Immature natural killer cell (primary cell): ENCODE measurements at places on chromosomes 13 and 19. TPM values are rescaled to one million over a fixed set of nuclear protein-coding genes. Genes with fewer than 3 reads are reported as not detected.

- H3K36me3 ChIP-seq, result peaks cover 24% of the 10 kb centered on the region
- no peak overlapping the region for H3K4me3 ChIP-seq
- DNase-seq, result no peak
- H3K27ac ChIP-seq, result no peak overlapping the region
- no peaks in the 10 kb centered on the region for H3K4me1 ChIP-seq
Measured at GRCh38 chr13:79369226-79369625, 36.8 kb downstream of the RBM26 start.

DNA sequence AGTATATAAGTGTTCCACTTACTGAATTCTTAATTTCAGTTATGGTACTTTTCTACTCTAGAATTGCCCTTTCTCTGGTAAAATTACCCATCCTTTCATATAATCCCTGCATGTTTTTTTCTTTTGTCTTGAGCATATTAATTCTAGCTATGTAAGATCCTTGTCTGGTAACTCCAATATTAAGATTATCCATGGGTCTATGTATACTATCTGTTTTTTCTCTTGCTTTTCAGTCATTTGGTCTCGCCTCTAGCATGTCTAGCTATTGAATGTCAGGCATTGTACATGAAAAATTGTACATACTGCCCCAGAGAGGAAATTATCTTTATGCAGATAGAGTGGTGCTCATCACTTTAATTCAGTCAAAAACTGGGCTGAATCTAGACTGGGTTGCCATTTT lies 50.4 kb upstream of the CALM3 start:
- H3K4me1 ChIP-seq, result no peaks in the 10 kb centered on the region
- no peak overlapping the region for H3K4me3 ChIP-seq
- DNase-seq, result no peak
- H3K27me3 ChIP-seq, result peaks cover 7% of the 10 kb centered on the region
- H3K27ac ChIP-seq, result no peak overlapping the region

GRIK5 gene
- polyA plus RNA-seq, result not detected

GRCh38 chr13:95652821-95653220 lies 8.3 kb upstream of the DZIP1 start:
- peaks cover 2% of the 10 kb centered on the region for H3K27me3 ChIP-seq
- H3K4me3 ChIP-seq, result no peak overlapping the region
- no peak overlapping the region for H3K27ac ChIP-seq
- no peaks in the 10 kb centered on the region for H3K36me3 ChIP-seq

DNA sequence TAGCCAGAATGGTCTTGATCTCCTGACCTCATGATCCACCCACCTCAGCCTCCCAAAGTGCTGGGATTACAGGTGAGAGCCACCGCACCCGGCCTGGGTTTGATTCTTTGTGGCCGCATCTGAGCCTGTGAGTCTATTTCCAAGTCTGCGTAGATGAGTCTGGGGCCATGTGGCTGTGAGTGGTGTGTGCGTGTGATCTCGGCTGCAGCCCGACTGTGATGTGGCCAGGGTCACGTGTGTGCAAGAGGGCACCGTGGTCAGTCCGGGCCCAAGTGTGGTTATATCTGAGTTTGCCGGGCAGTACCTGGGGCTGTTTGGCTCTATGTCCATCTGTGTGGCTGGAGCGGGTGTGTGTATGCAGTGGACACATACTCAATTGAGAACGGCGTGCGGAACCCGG lies 5.4 kb downstream of the MEIS3 start:
- no peak for DNase-seq
- peaks cover 8% of the 10 kb centered on the region for H3K4me1 ChIP-seq
- H3K27me3 ChIP-seq, result peaks cover 24% of the 10 kb centered on the region
- H3K27ac ChIP-seq, result no peak overlapping the region
- H3K36me3 ChIP-seq, result no peaks in the 10 kb centered on the region

KCNN1 gene
- polyA plus RNA-seq, result not detected

GRCh38 chr13:41019578-41020347 lies 647 bp upstream of the ELF1 start:
- no peaks in the 10 kb centered on the region for H3K36me3 ChIP-seq
- no peak for DNase-seq
- peaks cover 4% of the 10 kb centered on the region for H3K27me3 ChIP-seq
- peak overlapping the region; percentile 94 for H3K4me3 ChIP-seq
- H3K4me1 ChIP-seq, result peaks cover 31% of the 10 kb centered on the region

- H3K36me3 ChIP-seq, result peaks cover 14% of the 10 kb centered on the region
- DNase-seq, result peak; percentile 47
- peaks cover 6% of the 10 kb centered on the region for H3K27me3 ChIP-seq
- no peak overlapping the region for H3K4me3 ChIP-seq
Measured at GRCh38 chr19:9431475-9431874, 3.9 kb downstream of the ZNF266 start.

PMIS2 gene
- polyA plus RNA-seq, result not detected

ZNF729 gene
- polyA plus RNA-seq, result not detected

DNA sequence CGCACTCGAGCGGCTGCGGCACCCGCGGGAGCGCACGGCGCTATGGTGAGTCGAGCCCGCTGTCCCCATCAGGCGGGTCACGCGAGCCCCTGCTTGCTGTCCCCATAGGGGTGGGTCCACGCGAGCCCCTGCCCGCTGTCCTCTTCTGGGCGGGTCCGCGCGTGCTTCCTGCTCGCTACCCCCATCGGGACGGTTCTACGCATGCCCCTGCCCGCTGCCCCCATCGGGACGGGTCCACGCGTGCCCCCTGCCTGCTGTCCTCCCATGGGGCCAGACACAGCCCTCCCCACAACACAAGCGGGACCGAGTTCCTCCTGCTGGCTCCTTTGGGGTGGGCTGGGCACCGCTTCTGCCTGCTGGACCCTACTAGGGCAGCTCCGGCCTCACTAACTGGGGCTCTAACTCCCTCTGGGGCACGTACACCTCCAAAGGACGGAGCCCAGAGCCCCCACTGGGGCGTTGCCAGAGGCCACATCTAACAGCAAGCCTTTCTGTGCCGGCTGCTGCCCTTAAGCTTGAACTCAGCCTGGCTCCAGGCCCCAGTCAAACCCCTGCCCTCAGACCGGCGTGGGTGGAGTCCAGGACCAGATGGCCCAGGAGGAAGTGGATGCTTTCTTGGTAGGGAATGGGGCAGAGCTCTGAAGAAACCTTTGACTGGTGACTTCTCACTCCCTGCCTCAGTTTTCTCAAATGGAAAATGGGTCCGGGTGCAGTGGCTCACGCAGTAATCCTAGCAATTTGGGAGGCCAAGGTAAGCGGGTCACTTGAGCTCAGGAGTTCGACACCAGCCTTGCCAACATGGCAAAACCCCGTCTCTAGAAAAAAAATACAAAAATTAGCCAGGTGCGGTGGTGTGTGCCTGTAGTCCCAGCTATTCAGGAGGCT lies 722 bp downstream of the COLGALT1 start:
- peak overlapping the region; percentile 34 for H3K27ac ChIP-seq
- H3K4me1 ChIP-seq, result peaks cover 17% of the 10 kb centered on the region
- peak overlapping the region; percentile 84 for H3K4me3 ChIP-seq
- peaks cover 2% of the 10 kb centered on the region for H3K27me3 ChIP-seq
- peaks cover 7% of the 10 kb centered on the region for H3K36me3 ChIP-seq

DNA sequence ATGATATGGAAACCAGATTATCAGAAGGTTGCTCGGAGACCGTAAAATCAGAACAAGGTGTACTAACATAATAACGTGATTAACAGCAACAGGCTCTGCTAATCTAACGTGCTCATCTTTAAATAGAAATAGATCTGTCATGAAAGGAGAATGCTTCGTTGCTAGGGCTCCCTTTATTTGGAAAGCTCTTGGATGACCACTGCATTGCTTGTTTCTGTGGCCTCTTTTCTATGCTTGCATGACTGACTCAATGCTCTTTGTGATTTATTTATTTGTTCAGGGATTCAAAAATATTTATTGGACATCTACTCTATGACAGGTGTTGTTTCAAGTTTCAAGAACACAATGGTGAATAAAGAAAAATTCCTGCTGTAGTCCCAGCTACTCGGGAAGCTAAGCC lies 22.3 kb upstream of the ZDHHC20 start:
- H3K4me1 ChIP-seq, result peaks cover 13% of the 10 kb centered on the region
- H3K36me3 ChIP-seq, result no peaks in the 10 kb centered on the region
- peaks cover 2% of the 10 kb centered on the region for H3K27me3 ChIP-seq
- DNase-seq, result no peak
- no peak overlapping the region for H3K27ac ChIP-seq

MAP4K1 gene
- polyA plus RNA-seq, result 98.1 TPM

GRCh38 chr13:99758460-99759162 lies 213.0 kb downstream of the ZIC5 start:
- no peak overlapping the region for H3K4me3 ChIP-seq
- DNase-seq, result no peak
- no peak overlapping the region for H3K27ac ChIP-seq
- peaks cover 1% of the 10 kb centered on the region for H3K27me3 ChIP-seq
- H3K4me1 ChIP-seq, result peaks cover 3% of the 10 kb centered on the region

DNA sequence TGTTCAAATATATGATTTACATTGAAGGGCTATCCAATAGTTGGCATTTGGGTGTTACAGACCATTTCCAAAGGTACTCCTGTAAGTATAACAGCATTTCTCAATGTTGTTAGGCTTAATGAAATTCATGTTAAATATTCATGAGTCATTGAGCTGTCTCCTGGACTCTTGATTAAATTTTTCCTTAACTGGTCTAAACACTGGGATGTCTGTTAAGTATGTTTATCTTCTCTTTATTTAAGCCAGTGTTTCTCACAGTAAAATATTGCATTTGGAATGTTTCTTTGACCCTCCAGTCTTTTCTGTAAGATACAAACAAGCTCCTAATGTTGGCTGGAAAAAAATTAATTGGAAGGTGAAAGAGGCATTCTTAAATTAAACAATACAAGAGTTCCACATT lies 402.5 kb upstream of the HTR2A start:
- H3K27me3 ChIP-seq, result peaks cover 2% of the 10 kb centered on the region
- DNase-seq, result no peak
- no peaks in the 10 kb centered on the region for H3K4me1 ChIP-seq
- H3K36me3 ChIP-seq, result no peaks in the 10 kb centered on the region
- H3K4me3 ChIP-seq, result no peak overlapping the region

DNA sequence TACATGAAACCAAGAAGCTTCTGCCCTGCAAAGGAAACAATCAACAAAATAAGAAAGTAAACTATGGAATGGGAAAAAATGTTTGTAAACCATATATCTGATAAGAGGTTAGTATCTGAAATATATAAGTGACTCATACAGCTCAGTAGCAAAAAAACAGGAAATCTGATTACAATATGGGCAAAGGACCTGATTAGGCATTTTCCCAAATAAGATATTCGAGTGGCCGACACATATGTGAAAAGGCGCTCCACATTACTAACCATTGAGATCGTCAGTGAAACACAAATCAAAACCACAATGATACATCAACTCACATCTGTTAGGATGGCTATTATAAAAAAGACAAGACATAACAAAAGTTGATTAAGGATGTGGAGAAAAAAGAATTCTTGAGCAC lies 2818.6 kb upstream of the PCDH20 start:
- H3K4me1 ChIP-seq, result no peaks in the 10 kb centered on the region
- no peaks in the 10 kb centered on the region for H3K27me3 ChIP-seq
- no peak for DNase-seq
- no peak overlapping the region for H3K27ac ChIP-seq
- H3K4me3 ChIP-seq, result no peak overlapping the region

DNA sequence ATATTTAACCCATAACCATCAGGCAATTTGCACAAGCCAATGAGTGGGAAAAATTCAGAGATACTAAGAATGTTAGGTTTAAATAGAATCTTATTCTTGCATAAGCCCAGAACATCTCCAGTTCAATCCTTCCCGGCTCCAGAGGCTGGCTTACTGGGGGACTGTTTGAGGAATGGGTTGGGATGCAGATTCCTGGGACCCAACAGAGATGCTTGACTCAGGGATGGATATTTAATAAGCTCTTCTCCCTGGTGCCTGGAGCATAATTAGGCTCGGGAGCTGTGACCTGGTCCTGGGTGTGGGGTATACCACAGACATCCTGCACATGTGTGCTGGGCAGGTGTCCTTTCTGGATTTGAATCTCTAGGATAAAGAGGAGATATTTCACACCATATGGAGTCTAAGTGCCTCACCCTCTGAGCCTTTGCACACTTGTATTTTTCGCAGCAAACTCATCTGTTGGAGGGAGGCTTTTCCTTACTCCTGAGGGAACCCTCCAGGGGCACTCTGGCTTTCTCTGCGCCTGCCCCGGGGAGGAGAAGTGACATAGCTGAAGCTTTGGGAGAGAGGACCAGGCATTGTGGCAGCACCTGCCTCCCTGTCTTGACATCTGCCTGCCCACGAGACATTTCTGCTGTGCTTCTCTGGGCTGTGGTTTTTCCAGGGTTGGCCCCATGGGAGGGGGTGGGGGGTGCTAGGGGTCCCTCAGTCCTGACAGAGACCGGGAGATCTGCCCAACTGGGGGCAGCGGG lies 36.1 kb upstream of the ANKRD10 start:
- no peaks in the 10 kb centered on the region for H3K36me3 ChIP-seq
- H3K4me1 ChIP-seq, result no peaks in the 10 kb centered on the region
- H3K27ac ChIP-seq, result no peak overlapping the region
- no peak for DNase-seq

- no peak overlapping the region for H3K4me3 ChIP-seq
- peaks cover 4% of the 10 kb centered on the region for H3K36me3 ChIP-seq
Measured at GRCh38 chr13:77863144-77863543, 55.5 kb downstream of the EDNRB start.

DNA sequence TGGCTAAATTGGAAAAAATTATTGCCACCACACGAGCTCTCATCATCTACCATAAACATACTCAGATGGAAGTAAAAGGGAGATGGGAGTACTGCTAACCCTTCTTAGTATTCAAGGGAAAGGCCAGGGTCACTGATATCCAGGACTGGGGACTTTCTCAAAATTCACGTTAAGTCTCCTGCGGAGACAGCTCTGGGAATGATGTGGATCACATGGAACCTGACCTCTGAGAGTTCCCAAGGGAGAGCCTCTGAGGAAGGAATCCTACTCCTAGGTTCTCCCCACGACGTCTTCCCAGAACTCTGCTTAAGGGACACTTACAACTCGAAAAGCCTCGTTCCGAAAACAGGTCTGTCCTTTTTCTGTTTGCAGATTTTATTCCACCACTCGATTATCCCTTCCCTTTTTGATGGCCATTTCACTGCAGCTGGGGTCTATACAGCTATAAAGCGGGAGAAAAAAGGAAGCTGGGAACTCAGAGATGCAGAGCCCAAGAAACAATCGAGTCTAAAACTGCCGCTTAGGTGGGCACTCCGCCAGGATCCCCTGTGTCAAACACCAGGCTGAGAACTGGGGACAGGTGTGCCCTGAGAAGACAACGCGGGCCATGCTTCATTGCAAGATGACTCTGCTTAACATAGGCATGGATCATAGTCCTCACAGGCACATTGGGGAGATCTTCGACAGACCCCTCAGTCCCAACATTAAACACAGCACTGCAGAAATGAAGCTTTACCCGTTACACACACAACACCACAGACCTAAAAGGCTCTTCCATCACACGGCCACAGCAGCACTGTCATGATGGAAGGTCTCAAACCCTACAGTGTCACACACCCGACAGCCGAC lies 823 bp upstream of the ZNF567 start:
- H3K4me3 ChIP-seq, result peak overlapping the region; percentile 99
- H3K36me3 ChIP-seq, result peaks cover 30% of the 10 kb centered on the region
- DNase-seq, result no peak
- H3K27me3 ChIP-seq, result peaks cover 6% of the 10 kb centered on the region
- peak overlapping the region; percentile 98 for H3K27ac ChIP-seq

GRCh38 chr13:82847595-82847994 lies 1034.7 kb downstream of the SLITRK1 start:
- H3K36me3 ChIP-seq, result no peaks in the 10 kb centered on the region
- no peak overlapping the region for H3K4me3 ChIP-seq
- no peak for DNase-seq
- H3K27me3 ChIP-seq, result no peaks in the 10 kb centered on the region

POLR1D gene
- 66.9 TPM for polyA plus RNA-seq

COX7A1 gene
- polyA plus RNA-seq, result not detected

GRCh38 chr13:97295283-97296182 lies 73.4 kb downstream of the MBNL2 start:
- no peak for DNase-seq
- H3K4me1 ChIP-seq, result peaks cover 52% of the 10 kb centered on the region
- no peak overlapping the region for H3K27ac ChIP-seq
